IMR-90 (cell line): ENCODE measurements at places on chromosomes 1 and 21. TPM values are rescaled to one million over a fixed set of nuclear protein-coding genes. Genes with fewer than 3 reads are reported as not detected.
A peak's percentile ranks its signal among the peaks of the same experiment; 100 is the strongest.

DNA sequence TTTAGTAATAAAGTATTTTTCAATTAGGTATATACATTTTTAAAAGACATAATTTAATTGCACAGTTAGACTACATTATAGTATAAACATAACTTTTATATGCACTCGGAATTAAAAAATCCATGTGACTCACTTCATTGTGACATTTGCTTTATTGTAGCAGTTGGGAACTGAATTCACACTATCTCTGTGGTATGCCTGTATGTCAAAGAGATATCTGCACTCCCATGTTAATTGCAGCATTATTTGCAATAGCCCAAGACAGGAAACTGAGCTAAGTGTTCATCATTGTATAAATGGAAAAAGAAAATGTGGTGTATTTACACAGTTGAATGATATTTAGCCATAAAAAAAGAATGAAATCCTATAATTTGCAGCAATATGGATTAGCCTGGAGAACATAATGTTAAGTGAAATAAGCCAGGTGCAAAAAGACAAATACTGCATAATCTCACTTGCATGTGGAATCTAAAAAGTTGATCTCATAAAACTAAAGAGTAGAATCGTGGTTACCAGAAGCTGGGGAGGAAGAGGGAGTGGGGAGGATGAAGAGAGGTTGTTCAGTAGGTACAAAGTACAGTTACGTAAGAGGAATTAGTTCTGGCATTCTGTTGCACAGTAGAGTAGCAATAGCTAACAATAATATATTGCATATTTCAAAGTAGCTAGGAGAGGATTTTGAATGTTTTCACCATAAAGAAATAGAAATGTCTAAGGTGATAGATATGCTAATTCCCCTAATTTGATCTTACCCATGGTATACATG lies 64.8 kb downstream of the DPT start:
- no peak for DNase-seq

Gene CCDC181
- 0.28 TPM in 1 of 2 replicates, not detected in the other for total RNA-seq

DNA sequence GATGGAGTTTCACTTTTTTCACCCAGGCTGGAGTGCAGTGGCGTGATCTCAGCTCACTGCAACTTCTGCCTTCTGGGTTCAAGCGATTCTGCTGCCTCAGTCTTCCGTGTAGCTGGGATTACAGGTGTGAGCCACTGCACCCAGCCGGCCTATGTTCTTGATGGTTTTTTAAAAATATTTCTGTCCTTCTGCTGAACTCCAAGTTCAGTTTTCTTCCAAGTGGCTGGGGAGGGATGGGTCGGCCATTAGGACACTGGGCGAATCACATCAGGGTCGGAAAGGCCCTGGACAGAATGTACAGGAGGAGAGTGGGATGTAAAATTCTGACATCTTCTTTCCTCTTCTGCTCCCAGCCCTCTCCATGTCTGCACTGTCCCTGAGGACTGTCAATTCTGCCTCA lies 289.6 kb downstream of the PTPRU start:
- no peak for DNase-seq

- peak; percentile 71 for DNase-seq
Measured at GRCh38 chr21:38505654-38506523, 7.6 kb upstream of the ERG start.

DNA sequence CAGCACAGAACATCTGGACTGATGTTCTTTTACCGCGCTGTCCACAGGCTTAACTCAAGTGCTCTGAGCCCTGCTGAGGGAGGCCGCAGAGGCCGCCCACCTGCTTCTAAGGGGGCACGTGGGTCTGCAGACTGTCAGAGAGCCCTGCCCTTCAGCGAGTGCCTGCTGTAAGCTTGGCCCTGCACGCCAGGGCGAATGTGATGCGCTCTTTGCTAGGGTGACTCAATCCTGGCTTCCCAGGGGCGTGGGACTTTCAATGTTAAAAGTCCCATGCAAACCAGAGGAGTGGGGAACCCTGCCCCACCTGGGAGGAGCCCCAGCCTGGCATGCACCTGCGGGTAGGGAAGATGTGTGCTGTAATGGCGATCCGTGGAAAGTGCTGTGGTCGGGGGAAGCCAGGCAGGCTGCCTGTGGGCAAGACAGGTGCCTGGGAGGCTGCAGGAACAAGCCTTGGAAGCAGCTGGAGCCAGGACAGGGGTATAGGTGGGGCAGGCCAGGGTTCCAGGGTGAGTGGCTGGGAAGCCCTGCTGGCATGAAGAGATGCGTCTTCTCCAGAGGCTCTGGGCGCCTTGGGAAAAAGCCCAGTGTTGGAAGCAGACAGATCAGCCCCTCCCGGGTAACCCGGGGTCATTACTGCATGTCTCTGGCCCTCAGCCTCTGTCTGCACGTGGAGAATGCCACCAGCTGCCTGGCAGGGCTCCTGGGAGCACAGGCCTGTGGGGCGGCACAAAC lies 594 bp upstream of the PANK4 start:
- DNase-seq = peak; percentile 59

Gene SLC35E2B
- 13.9 and 14.9 TPM in 2 replicates for total RNA-seq

Gene SPRR3
- not detected in 2 replicates for total RNA-seq

DNA sequence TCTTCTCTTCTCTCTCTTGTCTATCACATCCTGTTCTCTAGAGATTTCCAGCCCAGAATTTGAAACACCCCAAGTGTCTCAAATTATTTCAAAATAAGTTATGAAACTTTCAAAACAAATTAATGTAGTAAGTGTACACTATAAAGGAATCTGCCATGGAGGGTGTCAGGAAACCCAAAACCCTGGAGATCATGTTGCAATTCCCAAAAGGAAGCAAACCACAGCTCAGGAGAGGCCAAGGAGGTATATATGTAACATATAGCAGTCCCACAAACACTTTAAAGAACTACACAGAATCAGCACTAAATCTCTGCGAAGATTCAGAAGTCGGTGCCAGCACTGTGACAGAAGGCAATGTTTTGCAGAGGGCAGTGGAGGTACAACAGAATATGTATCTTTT lies 26.6 kb downstream of the PTPN14 start:
- no peak for DNase-seq

DNA sequence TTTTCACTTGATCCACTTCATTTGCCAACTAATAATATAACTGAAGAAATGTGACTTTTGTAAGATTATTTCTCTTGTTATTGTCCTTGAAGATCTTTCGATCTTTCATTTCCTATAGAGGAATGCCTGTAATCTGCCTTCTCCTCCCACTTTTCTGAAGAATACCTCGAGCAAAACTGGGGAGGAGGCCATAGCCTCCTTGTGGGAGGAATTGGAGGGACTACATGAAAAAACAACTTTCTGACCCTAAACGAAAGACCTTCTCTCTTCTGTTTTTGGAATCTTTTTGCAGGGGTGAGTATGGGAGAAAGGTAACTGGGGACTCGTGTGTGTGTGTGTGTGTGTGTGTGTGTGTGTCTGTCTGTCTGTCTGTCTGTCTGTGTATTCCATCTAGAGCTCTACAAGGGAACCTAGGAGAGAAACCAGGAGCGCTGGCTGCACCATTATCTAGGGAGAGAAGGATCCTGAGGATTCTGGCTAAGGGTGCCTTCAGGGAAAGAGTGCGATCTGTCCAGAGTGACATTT lies 32.4 kb upstream of the MAB21L3 start:
- no peak for DNase-seq

DNA sequence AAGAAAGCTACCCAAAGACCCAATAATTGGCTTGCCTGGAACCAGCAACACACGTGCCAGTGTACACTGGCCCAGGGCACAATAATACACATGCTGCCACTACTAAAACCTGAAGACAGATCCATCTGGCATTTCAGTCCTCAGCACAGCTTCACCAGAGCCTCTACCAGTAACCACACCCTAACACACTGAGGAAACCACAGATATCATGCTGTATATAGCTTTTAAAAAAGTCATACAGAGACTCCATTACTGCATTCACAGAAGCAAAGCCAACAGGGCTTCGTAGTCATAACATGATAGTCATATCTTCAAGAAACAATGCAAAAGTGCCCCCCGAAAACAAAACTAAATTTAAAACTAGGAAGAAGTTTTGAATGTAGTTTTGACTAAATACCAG lies 40.6 kb upstream of the NEGR1 start:
- no peak for DNase-seq

DNA sequence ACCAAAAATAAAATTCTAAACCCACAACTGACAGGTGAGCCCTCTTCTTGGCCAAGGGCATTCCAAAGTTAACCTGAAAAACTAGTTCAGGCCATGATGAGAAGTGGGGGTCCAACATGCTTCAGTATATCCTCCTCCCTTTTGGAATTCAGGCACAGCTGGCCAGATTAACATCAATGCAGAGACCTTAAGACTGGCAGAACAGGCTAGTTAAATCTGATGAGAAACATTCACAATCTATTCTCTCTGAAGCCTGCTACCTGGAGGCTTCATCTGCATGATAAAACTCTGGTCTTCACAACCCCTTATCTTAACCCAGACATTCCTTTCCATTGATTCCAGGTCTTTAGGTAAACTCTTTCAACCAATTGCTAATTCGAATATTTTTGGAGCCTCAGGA lies 26.7 kb upstream of the ZBTB8B start:
- no peak for DNase-seq

Gene GPATCH3
- total RNA-seq = 5.2 and 6.1 TPM in 2 replicates

Gene TNFRSF8
- under 0.01 TPM in 2 replicates for total RNA-seq

GRCh38 chr1:89887270-89887669 lies 66.4 kb downstream of the LRRC8D start:
- DNase-seq = peak; percentile 44

- DNase-seq = peak; percentile 72
Measured at GRCh38 chr1:28091043-28091781, 2.8 kb upstream of the EYA3 start.

DNA sequence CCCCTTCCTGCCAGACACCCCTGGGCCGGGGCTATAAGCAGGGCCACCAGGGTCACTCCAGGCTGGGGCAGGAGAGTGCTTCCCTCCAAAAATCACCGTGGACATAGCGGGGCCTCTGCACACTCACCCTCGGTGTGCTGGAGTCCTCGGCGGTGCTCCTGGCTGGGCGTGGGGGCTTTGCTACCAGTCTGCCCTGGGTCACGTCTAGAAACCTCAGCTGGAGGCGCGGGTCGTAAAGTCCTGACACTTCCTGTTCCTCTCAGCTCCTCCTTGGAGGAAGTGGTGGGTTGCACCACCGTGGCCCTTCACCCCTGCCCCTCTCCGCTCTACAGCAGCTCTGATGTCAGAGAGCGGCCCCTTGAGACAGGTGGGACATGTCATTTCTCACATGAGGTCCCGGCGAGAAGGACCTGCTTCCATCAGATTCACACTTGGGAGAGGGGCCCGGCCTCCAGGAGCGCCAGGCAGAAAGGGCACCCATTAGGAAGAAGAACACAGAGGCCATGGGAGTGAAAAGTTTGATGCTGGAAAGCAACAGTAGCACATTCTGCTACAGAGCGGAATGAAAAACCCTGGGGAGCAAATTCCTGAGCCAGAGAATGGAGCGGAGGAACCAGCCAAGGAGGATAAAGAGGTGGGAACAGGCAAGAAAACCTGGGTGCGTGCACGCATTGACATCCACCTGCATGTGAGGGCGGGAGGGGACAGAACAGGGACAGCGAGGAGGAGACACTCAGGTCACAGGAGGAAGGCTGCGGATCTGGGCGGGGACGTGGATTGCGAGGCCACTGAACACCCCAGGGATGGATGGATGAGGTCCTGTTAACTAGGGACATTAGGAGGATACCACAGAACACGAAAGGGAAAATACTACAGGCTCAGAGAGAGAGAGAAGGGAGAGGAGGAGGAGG lies at the start of gene ITGB2:
Gene ITGB2 (minus strand): TSS at position 206 of the 911 bp plus-strand sequence. CDS start 10,117 bp downstream, outside the sequence.
- no peak for DNase-seq

Gene BARHL2
- not detected in 2 replicates for total RNA-seq

DNA sequence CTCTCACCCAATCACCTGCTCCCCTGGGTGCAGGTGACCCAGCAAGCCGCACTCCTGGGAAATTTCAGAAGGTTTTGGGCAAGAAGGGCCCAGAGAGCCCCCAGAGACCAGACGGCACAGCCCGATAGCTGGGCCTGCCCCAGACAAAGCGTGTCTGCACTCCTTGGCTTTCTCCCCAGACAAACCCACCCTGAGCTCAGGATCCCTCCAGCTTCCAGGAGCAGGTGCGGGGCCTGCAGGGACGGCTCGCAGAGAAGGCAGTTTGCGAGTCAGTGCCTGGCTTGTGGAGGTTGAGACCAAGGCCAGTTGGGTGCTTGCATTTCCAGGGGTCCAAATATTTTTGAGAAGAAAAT lies 6.7 kb downstream of the PDE9A start:
- DNase-seq = no peak

Gene PIGR
- not detected in 2 replicates for total RNA-seq
